Right ventricle myocardium inferior (tissue), 1 donor: ENCODE measurements at places on chromosomes 7 and 10. TPM values are rescaled to one million over a fixed set of nuclear protein-coding genes. Genes with fewer than 3 reads are reported as not detected.

PLEKHS1 gene
- not detected for total RNA-seq

SORCS3 gene
- total RNA-seq = 0.08 TPM

IDI2 gene
- total RNA-seq = 0.30 TPM

TMEM229A gene
- not detected for total RNA-seq

GATA3 gene
- 1.3 TPM for total RNA-seq

KLLN gene
- total RNA-seq = 0.27 TPM

BEND7 gene
- total RNA-seq = 18.6 TPM

NUTM2A gene
- 1.9 TPM for total RNA-seq

PTN gene
- 21.6 TPM for total RNA-seq
